Chondrocyte (in vitro differentiated cells): ENCODE measurements at places on chromosomes 16 and 17.

GRCh38 chr17:31394544-31394943 is 3.1 kb downstream of the RAB11FIP4 start:
- DNase-seq, result peak; percentile 86

DNA sequence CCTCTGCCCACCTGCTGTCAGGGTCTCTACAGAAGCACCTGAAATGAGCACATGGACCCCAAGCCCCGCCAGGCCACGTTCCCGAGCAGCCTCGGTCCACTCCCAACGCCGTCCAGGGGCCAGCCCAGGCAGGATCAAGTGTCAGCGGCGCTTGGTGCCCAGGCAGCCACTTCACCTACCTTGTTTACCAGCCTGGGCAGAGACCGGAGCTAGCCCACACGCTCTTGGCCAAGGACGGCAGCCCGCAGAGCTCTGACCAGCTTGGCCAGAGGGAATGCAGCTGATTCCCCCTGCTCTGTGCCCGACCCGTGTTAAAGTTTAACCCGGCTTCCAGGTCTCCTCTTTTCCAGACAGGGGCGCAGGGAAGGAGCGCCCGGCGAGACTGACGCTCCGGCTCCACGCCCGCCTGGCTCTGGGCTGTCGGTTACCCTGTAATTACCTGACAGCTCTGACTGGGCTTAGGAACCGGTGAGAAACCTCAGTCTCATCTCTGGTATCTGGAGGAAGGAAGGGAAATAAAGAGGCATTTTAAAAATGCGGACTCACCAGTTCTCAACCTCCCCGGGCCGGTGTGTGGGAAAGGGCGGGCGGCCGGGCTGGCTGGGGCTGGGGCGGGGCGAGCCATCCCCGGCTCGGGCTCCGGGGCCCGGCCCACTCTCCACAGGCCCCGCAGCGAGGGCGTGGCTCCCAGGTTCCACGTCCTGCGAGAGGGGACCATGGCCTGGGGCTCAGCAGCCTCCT is 4.6 kb downstream of the KIFC3 start:
- no peak for DNase-seq

- no peak for DNase-seq
Observed at GRCh38 chr17:41705271-41705991, 6.7 kb upstream of the GAST start.

DNA sequence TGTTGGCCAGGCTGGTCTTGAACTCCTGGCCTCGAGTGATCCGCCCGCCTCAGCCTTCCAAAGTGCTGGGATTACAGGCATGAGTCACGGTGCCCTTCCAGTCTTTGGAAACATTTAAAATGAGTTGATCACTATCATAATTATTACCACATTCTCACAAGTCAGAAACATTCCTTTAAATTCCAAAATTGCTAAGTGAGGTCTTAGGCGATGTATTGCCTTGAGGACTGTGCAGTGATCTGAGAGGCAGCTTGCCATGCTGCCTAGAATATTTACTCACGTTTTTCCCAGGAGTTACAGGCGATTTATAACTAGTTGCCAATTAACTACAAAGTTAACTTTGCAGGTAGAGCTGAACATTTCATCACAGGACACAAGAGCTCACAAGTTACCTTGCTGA is 5.7 kb upstream of the ATXN1L start:
- DNase-seq, result no peak
